ENCODE measurements at places on chromosomes 7 and 10. TPM values are rescaled to one million over a fixed set of nuclear protein-coding genes. Genes with fewer than 3 reads are reported as not detected.

The PLEKHA1 gene
- 18.4 TPM for total RNA-seq

The PNLIP gene
- not detected for total RNA-seq

The C10orf143 gene
- total RNA-seq: 4.0 TPM

The ERVW-1 gene
- not detected for total RNA-seq

The SPDYE5 gene
- 0.17 TPM for total RNA-seq

The LIPA gene
- total RNA-seq: 29.2 TPM

The MLXIPL gene
- total RNA-seq: not detected

The TAS2R4 gene
- 0.70 TPM for total RNA-seq

The ADAM22 gene
- 2.2 TPM for total RNA-seq

The TMEM176A gene
- total RNA-seq: not detected

The OR2A12 gene
- not detected for total RNA-seq

The AQP1 gene
- total RNA-seq: 0.08 TPM

The GPR85 gene
- not detected for total RNA-seq
